DMS53 (cell line): ENCODE measurements at places on chromosomes 16 and 17.

DNA sequence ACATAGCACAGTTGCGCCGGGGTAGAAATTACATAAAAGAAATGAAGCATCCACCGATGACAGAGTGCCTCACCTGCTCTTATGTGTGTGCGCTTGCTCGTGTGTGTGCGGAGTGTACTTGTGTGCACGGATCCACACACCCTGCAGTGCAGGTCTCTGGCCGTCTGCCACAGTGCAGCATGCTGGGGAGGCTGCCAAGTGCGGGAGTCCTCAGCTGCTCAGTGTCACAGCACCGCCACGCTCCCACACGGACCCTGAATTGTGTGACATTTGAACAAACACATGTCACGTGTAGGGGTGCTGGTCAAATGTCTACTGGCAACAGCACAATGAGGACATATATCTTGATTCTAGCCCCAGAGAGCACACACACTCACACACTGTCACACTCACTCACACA lies 243.0 kb upstream of the MYOCD start:
- DNase-seq, result no peak

DNA sequence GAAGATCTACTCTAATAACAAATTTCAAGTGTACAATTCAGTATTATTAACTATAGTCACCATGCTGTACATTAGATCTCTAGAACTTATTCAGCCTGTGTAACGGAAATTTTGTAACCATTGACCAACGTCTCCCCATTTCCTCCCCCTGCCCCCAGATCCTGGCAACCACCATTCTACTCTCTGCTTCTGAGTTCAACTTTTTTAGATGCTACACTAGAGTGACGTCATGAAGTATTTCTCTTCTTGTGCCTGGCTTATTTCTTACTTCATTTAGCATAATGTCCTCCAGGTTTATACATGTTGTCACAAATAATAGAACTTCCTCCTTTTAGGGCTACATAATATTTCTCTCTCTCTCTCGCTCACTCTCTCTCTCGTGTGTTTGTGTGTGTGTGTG lies 157.5 kb downstream of the ANKFN1 start:
- no peak for DNase-seq

- no peak for DNase-seq
Observed at GRCh38 chr16:23869052-23869451, 33.3 kb downstream of the PRKCB start.

GRCh38 chr16:26050472-26050871 lies 358.7 kb downstream of the HS3ST4 start:
- no peak for DNase-seq
